ENCODE measurements at places on chromosomes 12 and 14.

GRCh38 chr12:46450279-46450748 is 77.7 kb upstream of the SLC38A2 start:
- ATAC-seq, result no peak

DNA sequence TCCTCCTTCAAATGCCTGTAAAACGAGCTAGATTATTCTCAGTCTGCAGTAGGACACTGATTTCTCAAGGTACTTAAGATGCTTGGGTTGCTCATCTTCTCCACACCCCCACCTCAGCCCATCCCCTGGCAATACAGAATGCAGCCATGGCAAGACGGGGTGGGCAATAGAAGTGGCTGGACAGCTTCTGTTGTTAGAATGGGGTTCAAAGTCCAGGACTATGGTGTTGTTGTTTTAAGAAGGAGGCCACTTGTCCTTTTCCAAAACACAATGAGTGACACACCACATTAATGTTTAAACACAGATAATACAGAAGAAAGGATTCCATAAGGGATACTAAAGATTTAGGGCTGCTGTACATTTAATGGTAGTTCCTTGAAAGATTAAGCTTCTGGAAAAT is 188.9 kb upstream of the BCL2L14 start:
- no peak for ATAC-seq

GRCh38 chr14:57464008-57464730 is 29.5 kb downstream of the CCDC198 start:
- no peak for ATAC-seq

DNA sequence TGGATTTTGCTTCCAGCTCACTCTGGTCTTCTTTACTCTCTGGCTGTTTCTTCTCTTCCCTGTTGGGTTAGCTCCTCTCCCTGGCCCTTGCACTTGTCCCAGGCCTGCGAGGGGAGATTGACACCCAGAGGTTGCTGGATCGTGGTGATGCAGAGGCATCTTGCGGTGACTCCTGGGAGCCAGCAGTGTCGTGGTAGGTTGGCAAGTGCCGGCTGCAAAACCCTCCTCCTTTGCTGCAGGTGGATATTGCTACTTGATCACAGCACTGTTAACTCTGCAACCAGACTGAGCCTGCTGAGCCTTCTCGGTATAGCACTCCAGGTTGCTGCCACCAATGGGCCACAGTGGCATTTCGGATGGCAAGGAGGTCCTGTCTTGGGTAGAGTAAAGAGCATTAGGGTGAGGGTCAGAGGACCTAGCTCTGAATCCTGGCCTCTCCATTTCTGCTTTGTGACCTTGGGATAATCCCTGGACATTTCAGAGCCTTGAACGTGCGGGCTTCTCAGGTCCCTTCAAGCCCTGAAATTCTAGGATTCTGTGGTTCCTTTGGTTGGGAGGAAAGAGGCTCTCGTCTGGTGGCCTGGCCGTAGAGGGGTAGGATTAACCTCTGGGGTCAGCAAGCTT is 87.4 kb downstream of the TSPAN9 start:
- no peak for ATAC-seq

DNA sequence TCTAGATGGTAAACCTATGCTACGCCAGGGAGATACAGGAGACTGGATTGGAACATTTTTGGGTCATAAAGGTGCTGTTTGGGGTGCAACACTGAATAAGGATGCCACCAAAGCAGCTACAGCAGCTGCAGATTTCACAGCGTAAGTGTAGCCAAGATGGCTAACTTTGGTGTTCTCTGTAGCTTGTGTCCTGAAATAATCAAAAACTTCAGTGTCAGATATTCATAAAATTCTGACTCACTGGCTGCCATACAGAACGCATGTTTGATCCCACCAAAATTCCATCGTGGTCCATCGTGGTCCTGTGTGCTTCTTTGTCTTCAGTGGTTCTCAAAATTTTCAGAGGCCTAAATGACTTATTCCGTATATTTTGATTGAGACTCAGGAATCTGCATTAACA is 1.3 kb downstream of the STRAP start:
- no peak for ATAC-seq

GRCh38 chr12:30357766-30358490 is 337.7 kb downstream of the IPO8 start:
- ATAC-seq, result no peak

DNA sequence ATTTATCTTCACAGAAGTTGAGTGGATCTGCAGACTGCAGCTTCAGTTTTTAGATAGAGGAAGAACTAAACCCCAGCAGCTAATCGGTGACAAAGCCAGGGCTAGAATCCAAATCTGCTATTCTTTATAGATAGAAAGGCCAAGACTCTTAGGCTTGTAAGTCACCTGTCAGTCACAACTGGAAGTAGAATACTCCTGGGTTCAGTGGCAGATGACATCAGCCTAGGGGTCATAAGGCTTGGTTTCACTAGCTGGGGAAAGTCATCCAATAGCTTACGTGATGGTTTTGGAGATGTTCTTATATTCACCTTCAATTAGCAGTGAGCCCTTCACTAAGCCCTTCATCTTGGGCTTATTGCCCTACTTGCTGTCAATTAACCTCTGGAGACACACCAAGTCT is 93.4 kb downstream of the APAF1 start:
- no peak for ATAC-seq

All from stimulated activated memory B cell treated with anti-CD40 and anti-IgM and Interleukin-4, amounts not matched to agents 10 μg/mL and 1 μg/mL and 100 μg/mL, for 72 hours (primary cell).